ENCODE measurements at places on chromosomes 11 and 22. TPM values are rescaled to one million over a fixed set of nuclear protein-coding genes. Genes with fewer than 3 reads are reported as not detected.
A peak's percentile ranks its signal among the peaks of the same experiment; 100 is the strongest.

UBQLNL gene
- 0.30 TPM for total RNA-seq

SLC5A4 gene
- total RNA-seq: 0.35 TPM

LSP1 gene
- 7.9 TPM for total RNA-seq

TRIM49 gene
- not detected for total RNA-seq

ANGPTL5 gene
- total RNA-seq: 3.3 TPM

GGTLC2 gene
- total RNA-seq: not detected

SHANK3 gene
- 12.3 TPM for total RNA-seq

ZBTB16 gene
- total RNA-seq: 65.5 TPM

OR2D2 gene
- total RNA-seq: not detected

GRCh38 chr22:25760294-25760693 lies 18.3 kb downstream of the MYO18B start:
- H3K4me1 ChIP-seq: peaks cover 49% of the 10 kb centered on the region
- peaks cover 33% of the 10 kb centered on the region for H3K36me3 ChIP-seq
- DNase-seq: no peak
- peak overlapping the region; percentile 94 for H3K27ac ChIP-seq

- H3K4me1 ChIP-seq: no peaks in the 10 kb centered on the region
- H3K27ac ChIP-seq: no peak overlapping the region
Observed at GRCh38 chr22:31730344-31730711, 19.6 kb downstream of the PRR14L start.

GRCh38 chr22:37202716-37203115 lies 9.6 kb downstream of the SSTR3 start:
- peaks cover 19% of the 10 kb centered on the region for H3K4me1 ChIP-seq
- H3K27me3 ChIP-seq: no peaks in the 10 kb centered on the region
- H3K4me3 ChIP-seq: no peak overlapping the region

GRCh38 chr22:38406617-38407016 lies 48.4 kb downstream of the KCNJ4 start:
- no peak overlapping the region for H3K27ac ChIP-seq
- no peak overlapping the region for H3K4me3 ChIP-seq
- DNase-seq: peak; percentile 11

DNA sequence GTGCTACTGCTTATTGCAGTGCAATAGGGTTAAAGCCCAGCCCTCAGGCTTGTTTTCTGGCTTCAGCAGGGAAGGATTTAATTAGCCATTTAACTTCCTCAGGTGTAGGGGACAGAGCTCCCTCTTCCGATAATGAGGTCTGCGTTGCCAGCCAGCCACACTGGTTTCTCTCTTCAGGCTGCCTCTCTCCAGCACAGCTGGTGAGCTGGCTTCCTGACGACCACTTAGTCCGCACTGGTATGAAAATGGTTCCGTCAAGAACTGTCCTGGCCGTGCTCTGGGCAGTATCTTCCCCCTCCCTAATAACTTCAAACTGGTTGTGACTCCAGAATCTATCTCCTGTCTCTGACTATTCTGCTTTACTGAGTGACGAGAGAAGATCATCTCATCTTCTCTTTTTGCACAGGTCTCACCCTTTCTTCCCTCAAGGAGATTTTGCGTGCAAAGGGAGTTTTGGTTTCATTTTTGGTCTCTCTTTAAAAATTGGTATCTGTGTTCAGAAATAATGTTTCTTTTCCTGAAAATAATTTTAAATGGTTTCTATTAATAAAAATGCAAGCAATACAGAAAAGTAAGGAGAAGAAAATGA lies 49.2 kb downstream of the CNTN5 start:
- no peak overlapping the region for H3K27ac ChIP-seq
- H3K4me3 ChIP-seq: no peak overlapping the region
- DNase-seq: no peak
- H3K27me3 ChIP-seq: no peaks in the 10 kb centered on the region
- no peaks in the 10 kb centered on the region for H3K36me3 ChIP-seq
- H3K4me1 ChIP-seq: no peaks in the 10 kb centered on the region

DNA sequence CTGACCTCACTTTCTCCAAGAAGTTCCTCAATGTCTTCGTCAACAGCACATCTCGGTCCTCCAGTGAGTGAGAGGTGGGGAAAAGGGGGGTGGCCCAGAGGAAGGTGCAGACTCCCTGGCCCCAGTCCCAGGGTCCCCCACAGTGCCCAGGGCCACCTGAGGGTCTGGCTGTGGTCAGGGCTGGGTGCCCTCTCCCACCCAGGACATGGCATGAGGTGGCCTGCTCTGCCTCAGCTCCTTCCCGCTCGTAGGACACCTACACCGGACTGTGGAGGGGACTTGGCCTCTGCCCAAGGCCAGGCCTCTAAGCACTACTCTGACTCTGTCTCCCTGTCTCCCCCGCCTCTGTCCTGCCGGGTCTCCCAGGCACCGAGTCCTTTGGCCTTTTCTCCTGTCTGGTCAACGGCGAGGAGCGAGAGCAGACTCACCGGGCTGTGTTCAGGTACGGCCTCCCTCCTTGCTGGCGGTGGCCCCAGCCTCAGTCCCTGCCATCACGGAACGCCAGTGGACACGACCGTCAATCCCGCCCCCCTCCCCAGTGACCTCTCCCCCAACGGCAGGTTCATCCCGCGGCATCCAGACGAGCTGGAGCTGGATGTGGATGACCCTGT lies 4.5 kb downstream of the MAPK8IP2 start:
- H3K27me3 ChIP-seq: peaks cover 8% of the 10 kb centered on the region
- H3K4me1 ChIP-seq: peaks cover 13% of the 10 kb centered on the region
- no peak overlapping the region for H3K27ac ChIP-seq
- no peaks in the 10 kb centered on the region for H3K36me3 ChIP-seq
- no peak for DNase-seq

GRCh38 chr11:129785383-129786111 lies 30.1 kb upstream of the TMEM45B start:
- DNase-seq: no peak
- no peak overlapping the region for H3K4me3 ChIP-seq
- H3K4me1 ChIP-seq: no peaks in the 10 kb centered on the region
- no peaks in the 10 kb centered on the region for H3K27me3 ChIP-seq
- no peaks in the 10 kb centered on the region for H3K36me3 ChIP-seq

DNA sequence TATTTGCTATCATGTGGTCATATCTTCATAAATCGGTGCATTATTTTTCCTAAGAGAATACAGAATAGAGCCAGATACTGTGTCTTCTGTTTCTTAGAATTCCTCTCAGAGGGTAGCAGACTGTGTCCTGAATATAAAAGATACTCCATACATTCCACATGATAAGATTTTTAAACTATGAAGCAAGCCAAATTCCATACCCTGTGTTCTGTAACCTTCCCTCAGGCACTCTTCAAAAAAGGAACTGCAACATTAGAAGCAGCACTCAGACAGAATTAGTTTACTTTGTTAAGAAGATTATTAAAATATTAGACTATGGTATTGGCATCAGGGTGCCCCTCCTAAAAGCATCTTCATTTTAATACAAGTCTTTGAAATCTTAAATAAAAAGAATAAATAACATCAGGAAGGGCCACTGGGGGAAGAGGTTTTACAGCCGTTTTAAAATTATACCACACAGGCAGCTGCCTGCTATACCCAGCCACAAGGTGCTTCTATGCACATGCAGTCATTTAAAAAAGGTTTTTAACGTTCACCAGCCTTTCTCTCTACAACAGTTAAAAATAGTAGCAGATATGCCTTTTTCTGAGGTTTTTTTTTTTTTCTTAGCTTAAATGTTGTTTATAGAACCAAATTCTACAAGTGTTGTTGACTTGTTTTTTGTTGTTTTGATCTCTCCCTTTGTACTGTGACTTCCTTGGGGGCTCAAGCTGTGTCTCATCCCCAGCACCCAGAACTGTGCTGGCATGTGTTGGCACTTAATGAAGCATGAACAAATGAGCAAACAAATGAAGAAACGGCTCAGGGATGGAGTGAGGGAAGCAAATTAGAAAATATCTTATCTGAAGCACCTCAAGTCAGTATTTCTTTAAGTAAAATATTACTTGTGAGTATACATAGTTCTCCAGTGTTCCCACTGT lies 54.7 kb upstream of the CCDC89 start:
- H3K36me3 ChIP-seq: no peaks in the 10 kb centered on the region
- DNase-seq: no peak
- no peaks in the 10 kb centered on the region for H3K27me3 ChIP-seq
- no peaks in the 10 kb centered on the region for H3K4me1 ChIP-seq

GRCh38 chr11:115632061-115632460 lies 127.8 kb upstream of the CADM1 start:
- no peak overlapping the region for H3K4me3 ChIP-seq
- no peak for DNase-seq
- H3K4me1 ChIP-seq: no peaks in the 10 kb centered on the region

GRCh38 chr11:119589001-119589400 lies 140.0 kb downstream of the NECTIN1 start:
- H3K27ac ChIP-seq: no peak overlapping the region
- no peaks in the 10 kb centered on the region for H3K36me3 ChIP-seq
- DNase-seq: no peak
- H3K27me3 ChIP-seq: peaks cover 11% of the 10 kb centered on the region

DNA sequence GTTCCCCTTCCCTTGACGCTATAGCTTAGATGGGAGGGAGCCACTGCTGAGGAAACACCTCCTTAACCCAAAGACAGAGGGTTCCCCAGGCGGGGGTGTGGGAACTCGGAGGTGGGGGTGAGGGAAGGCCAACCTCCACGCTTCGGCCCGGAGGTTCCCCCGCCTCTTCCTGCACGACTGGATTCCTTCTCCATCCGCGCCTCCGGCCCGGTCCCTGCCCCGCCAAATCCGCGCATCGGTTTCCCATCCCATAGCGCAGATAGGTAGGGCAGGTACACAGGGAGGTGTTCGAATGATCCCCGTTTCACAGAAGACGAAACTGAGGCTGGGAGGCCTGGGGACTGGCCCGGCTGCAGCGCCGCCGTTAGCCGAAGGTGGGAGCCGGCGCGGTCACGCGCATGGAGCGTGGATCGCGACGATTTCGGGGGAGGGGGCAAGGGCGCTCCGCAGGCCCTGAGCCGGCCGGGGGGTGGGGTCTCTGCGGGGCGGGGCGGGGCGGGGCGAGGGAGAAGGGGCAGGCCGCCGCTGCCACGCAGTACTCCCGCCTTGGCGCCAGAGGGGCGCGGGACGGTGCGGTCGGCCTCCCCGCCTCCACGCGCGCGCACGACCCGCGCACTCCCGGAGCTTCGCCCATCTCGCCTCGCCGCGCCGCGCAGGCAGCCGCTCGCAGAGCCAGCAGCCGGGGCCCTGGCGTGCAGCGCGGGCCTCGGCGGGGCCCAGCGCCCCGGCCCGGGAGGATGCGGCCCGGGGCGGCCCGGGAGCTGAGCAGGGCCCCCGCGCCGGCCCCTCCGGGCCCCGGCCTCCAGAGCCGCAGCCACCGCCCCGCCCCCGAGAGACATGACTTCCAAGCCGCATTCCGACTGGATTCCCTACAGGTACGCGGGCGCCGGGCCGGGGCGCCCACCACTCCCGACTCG lies at the start of gene TUB:
TUB (plus strand) TSS at position 538 of the 917 bp plus-strand sequence; CDS start at position 838, 300 bp downstream.
- H3K36me3 ChIP-seq: no peaks in the 10 kb centered on the region
- DNase-seq: no peak
- H3K4me1 ChIP-seq: no peaks in the 10 kb centered on the region
- H3K4me3 ChIP-seq: peak within 1 kb of the TSS; percentile 70
- H3K27me3 ChIP-seq: no peaks in the 10 kb centered on the region
- H3K27ac ChIP-seq: peak within 1 kb of the TSS; percentile 49

DNA sequence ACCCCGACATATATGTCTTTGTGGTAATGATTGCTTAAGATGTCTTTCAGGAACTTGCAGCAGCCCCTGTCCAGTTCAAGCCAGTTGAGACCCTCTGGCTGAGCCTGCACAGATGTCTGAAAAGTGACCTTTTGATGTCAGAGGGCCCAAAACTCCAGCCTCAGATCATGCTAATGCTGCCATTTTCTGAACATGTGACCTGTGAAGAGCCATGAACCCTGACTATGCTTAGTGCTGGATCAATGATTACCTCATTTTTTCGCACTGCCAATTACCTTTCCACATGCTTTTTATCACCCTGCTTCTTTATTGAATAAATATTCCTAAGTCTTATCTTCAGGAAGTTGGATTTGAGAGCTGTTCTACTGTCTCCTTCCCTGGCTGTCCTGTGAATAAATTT lies 6.9 kb upstream of the CYP2R1 start:
- DNase-seq: no peak
- H3K36me3 ChIP-seq: no peaks in the 10 kb centered on the region
- no peak overlapping the region for H3K27ac ChIP-seq
- H3K27me3 ChIP-seq: no peaks in the 10 kb centered on the region
- H3K4me1 ChIP-seq: no peaks in the 10 kb centered on the region
- H3K4me3 ChIP-seq: no peak overlapping the region

- no peaks in the 10 kb centered on the region for H3K36me3 ChIP-seq
- peaks cover 6% of the 10 kb centered on the region for H3K4me1 ChIP-seq
- DNase-seq: peak; percentile 83
- H3K27me3 ChIP-seq: no peaks in the 10 kb centered on the region
- peak overlapping the region; percentile 89 for H3K27ac ChIP-seq
Observed at GRCh38 chr11:59550368-59550841, 39.1 kb downstream of the OR4D9 start.

DNA sequence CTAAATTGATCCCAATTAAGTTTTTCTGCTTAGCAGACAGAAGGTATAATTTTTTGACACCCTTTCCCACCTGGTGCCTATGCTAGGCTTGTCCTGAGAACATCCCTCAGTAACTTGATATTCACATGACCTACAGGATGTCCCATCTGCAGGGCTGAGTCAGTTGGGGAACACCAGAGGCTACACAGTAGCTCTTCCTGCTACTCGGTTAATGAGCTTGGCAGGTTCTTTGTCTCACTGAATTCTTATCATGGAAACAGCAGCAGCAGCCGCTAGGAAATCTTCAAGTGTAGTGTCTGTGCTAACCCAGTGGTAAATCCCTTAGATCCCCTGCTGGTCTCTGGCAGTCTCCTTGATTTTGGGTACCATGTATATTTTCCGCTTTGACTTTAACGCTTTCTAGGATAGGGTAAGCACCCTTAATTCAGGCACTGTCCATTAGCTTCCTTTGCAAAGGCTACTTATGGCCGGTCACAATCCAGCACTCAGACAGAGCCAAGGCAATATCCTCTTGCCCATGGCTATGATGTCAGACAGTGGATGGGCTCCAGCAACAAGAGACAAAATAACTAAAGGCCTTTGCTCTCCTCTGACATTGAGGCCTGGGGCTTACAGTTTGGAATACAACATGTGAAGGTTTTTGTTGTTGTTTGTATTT lies 8.5 kb downstream of the MRPL16 start:
- peak overlapping the region; percentile 24 for H3K27ac ChIP-seq
- DNase-seq: no peak
- H3K27me3 ChIP-seq: no peaks in the 10 kb centered on the region
- H3K36me3 ChIP-seq: peaks cover 48% of the 10 kb centered on the region
- H3K4me3 ChIP-seq: no peak overlapping the region
- H3K4me1 ChIP-seq: peaks cover 9% of the 10 kb centered on the region

DNA sequence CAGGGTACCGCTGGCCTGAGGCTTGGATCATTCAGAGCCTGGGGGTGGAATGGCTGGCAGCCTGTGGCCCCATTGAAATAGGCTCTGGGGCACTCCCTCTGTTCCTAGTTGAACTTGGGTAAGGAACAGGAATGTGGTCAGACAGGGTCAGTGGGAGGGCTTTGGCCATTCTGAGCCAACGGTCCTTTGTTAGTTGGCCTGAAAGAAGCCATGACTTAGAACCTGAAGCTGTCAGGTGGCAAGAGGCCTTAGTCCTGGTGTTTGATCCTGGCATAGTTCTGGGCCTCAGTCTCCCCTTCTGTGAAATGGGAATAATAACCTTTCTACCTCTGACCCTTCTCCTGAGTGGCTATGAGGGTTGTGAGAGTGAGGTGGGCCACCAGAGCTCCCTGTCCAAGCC lies 8.3 kb downstream of the PGAP2 start:
- H3K4me3 ChIP-seq: no peak overlapping the region
- H3K36me3 ChIP-seq: no peaks in the 10 kb centered on the region
- H3K4me1 ChIP-seq: no peaks in the 10 kb centered on the region
- no peaks in the 10 kb centered on the region for H3K27me3 ChIP-seq
- no peak overlapping the region for H3K27ac ChIP-seq

- no peak overlapping the region for H3K27ac ChIP-seq
- no peaks in the 10 kb centered on the region for H3K27me3 ChIP-seq
- H3K4me3 ChIP-seq: no peak overlapping the region
- no peaks in the 10 kb centered on the region for H3K4me1 ChIP-seq
- peaks cover 7% of the 10 kb centered on the region for H3K36me3 ChIP-seq
- DNase-seq: no peak
Observed at GRCh38 chr11:8641332-8641731, 41.1 kb downstream of the TRIM66 start.
